ENCODE measurements at places on chromosomes 7 and 10.

DNA sequence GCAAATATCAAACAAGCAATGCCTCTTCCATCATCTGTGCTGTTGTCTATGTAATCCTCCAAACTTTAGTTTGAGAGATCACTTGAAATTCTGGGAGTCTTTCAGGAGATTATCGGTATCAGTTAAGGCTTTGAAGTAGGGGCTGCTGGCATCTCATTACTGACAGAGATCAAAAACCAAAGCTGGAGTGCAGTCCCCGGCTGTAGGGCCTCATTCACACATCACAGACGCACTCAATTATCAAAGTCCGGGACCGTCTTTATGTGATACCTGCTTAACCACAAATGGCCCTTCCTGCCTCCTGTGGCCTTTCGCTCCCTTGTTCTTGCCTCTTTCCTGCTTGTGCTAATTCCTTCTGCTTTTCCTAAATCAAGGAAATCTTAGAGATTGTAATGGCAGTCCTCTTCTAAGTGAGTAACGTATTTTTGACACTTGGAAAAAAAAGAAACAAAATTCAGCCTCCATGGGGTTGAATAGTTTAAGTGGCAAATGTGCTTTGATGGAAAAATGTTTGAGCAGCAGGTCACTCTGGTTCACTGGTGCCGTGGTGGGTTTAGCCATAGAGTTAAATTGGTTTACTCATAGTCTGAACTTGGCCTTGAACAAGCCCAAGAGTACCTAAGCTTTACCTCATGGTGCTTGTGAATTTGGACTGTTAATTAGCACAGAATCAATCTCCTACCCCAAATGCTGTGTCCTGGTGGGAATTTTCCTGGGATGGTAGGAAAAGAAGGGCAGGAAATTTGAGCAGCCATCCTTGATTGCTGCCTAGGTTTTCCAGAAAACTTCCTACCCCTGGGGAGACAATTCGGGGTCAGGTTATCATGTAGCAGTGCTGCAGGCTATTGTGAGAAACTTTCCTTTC, 178.9 kb upstream of the LYZL1 start:
- DNase-seq: no peak

DNA sequence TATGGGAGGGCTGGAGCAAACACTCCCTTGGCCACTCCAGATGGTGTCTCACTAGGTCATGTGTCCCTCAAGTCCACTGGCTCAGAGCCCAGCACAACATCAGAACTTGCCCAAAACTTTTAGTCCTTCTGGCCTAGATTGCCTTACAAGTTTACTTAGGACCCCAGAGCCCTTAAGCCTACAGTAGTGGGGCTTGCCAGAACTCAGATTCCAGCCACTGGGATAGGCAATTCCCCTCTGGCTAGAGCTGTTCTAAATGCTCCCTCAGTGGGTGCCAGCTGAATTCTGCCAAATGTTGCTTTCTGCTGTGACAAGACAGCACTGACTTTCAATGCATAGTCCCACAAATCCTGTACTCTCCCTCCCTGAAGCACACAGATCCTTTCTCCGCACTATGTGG, 331.1 kb downstream of the HTR7 start:
- no peak for DNase-seq

DNA sequence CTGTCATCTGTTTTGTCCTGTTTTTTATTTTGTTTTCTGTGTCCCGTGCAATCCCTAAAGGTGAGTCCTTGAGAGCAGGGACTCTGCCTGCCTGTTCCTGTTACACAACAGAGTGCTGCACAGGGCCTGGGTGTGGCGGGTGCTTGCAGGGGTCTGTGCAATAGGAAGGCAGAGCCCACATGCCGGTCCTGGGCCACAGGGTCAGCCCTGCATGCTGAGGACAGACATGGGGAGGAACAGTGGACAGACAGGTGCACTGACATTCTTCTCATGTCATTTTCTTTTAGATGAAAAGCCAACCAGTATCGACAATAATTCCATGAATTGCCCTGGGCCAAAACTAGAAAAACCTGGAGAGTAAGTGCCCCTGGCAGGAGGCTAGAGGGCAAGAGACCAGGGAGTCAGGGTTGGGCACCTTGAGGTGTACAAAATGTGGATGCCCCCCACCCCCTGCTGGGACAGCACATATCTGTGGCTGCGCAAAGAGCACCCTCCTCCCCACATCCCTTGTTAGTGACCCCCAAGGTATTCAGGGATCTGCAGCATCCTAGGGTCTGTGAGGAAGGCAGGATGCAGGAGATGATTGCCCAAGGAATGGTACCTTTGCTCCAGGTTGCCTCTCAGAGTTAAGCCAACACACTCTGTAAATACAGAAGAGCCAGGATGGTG, 19.9 kb downstream of the ANTXRL start:
- DNase-seq: no peak

- no peak for DNase-seq
These were observed 24.7 kb upstream of the TLX1 start for GRCh38 chr10:101106351-101106750.

DNA sequence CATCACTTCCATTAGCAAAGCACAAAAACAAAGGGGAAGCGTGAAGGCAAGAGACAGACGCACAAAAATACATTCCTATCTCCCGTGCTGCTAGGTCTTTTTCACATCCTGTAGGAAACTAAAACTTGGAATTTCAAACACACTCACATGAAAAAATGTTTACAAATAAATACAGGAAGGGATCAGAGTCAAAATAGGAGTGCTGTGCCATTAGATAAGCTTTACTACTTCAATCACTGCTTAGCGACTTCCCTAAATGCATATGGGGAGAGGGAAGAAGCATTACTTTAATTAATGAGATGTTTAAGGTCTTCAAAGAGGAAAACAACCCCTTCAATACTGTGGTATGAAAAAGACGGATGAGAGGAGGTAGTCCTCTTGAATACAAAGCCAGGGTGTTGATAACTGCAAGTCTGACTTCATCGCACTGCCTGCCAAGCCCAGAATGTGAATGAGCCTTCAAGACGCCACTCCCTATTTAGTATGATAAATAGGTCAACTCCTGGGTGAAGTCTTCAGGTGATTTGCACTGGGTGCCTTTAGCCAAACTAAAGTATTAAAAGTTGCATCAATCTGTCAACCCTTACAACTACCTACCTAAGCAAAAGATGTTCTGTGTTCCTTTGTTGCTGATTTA, 13.9 kb downstream of the PARD3 start:
- DNase-seq: no peak

GRCh38 chr10:125797994-125798662, 22.5 kb upstream of the MMP21 start:
- DNase-seq: no peak

GRCh38 chr7:47967708-47968107, 11.7 kb downstream of the HUS1 start:
- no peak for DNase-seq

GRCh38 chr7:151839451-151839921, 37.4 kb downstream of the PRKAG2 start:
- DNase-seq: no peak

- no peak for DNase-seq
These were observed 308.2 kb downstream of the IPMK start for GRCh38 chr10:57959318-57960006.

DNA sequence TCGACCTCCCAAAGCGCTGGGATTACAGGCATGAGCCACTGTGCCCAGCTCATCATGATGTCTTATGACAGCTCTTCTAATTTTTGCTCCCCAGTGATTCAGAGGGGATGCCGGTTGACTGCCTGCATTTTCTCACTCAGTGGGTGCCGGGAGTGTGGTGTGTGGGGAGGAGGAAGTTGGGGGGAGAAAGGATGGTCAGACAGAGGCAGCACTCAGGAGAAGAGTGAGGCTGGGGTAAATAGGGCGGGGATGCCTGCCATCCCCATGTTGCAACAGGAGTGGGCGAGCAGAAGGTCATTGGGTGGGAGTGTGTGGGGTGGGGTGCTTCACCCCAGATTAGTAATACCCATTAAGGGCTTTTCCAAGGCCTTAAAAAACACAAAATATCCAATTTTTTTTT, 3.5 kb upstream of the CCL24 start:
- no peak for DNase-seq
